ENCODE measurements at places on chromosomes 5 and 9. TPM values are rescaled to one million over a fixed set of nuclear protein-coding genes. Genes with fewer than 3 reads are reported as not detected.

Gene SETX
- 47.5 TPM for total RNA-seq

Gene TXNDC8
- not detected for total RNA-seq

Gene PTGR1
- total RNA-seq, result 53.2 TPM

Gene HDAC3
- 40.7 TPM for total RNA-seq

Gene MOB3B
- 1.0 TPM for total RNA-seq

Gene MEIKIN
- total RNA-seq, result 0.52 TPM

Gene POU5F2
- 4.7 TPM for total RNA-seq

Gene ACSL6
- total RNA-seq, result 3.1 TPM

Gene COL27A1
- total RNA-seq, result 8.9 TPM

Gene BTNL3
- total RNA-seq, result not detected

Gene CSF2
- not detected for total RNA-seq

Gene GTF3C5
- total RNA-seq, result 28.2 TPM

Gene TMEM215
- 0.52 TPM for total RNA-seq

Gene LCP2
- 6.8 TPM for total RNA-seq

Gene IL11RA
- total RNA-seq, result 75.7 TPM

Gene QRFP
- not detected for total RNA-seq

Gene TLR4
- 8.9 TPM for total RNA-seq

Gene DCTN3
- 67.8 TPM for total RNA-seq

Gene CDX1
- total RNA-seq, result not detected

Gene SERF1A
- 15.7 TPM for total RNA-seq

Gene PITX1
- total RNA-seq, result 2.6 TPM

Gene ZFP37
- total RNA-seq, result 3.1 TPM

Gene NRARP
- 2.1 TPM for total RNA-seq

Gene ADGRD2
- not detected for total RNA-seq

Gene CD14
- 39.7 TPM for total RNA-seq

Gene CENPH
- 4.2 TPM for total RNA-seq

Gene FOXD1
- total RNA-seq, result 0.52 TPM

Gene SPINK5
- total RNA-seq, result not detected

Gene ERAP2
- 20.9 TPM for total RNA-seq

Gene LCN15
- not detected for total RNA-seq

Gene LNPEP
- total RNA-seq, result 57.4 TPM

Data from skeletal muscle tissue (tissue), 5 donors.